ENCODE measurements at places on chromosomes 5 and 9.

GRCh38 chr5:122719991-122720746 lies 54.7 kb upstream of the SNX2 start:
- DNase-seq, result no peak

- no peak for DNase-seq
Measured at GRCh38 chr9:16417749-16418148, 452.7 kb downstream of the BNC2 start.

- DNase-seq, result peak; percentile 95
Measured at GRCh38 chr9:5450359-5451091, at the start of gene CD274. CD274 (plus strand) TSS chr9:5450542; CDS start chr9:5456114, 5,572 bp downstream.

- DNase-seq, result no peak
Measured at GRCh38 chr9:74946686-74947085, 6.0 kb downstream of the C9orf40 start.

DNA sequence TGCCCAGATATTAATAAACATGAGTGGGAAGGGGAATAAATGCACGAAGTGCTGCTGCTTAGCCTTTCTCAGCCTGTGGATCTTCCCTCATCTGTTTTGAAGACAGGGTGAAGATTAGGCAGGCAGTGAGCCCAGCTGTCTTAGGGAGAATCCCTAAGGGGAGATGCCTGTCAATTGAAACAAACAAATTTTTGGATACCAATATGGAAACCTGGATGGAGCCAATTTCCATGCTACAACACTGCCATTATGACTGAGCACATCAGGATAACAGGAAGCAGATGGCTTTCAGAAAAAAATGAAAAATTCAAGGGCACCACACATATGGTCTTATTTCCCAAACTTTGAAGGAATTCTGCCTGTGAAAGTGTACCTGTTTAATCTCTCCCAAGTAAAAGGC lies 80.3 kb downstream of the HMHB1 start:
- no peak for DNase-seq

- no peak for DNase-seq
Measured at GRCh38 chr9:97905228-97905627, 17.1 kb downstream of the TRMO start.

GRCh38 chr9:120528829-120529228 lies 51.1 kb downstream of the CDK5RAP2 start:
- no peak for DNase-seq

GRCh38 chr5:21159510-21160059 lies 1171.6 kb upstream of the CDH18 start:
- DNase-seq, result peak; percentile 9

DNA sequence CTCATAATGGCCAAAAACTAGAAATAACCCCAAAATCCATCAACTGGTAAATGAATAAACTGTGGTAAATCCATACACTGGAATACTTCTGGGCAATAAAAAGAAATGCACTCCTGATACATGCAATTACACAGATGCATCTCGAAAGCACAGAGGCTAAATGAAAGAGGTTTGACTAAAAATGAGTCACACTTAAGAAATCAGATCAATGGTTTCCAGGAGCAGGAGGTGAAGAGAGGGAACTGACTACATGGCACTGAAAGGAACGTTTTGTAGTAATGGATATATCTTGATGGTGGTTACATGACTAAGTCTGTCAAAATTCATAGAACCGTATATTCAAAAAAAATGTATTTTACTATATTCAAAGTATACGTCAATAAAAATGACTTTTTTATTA lies 42.4 kb downstream of the STRBP start:
- no peak for DNase-seq

DNA sequence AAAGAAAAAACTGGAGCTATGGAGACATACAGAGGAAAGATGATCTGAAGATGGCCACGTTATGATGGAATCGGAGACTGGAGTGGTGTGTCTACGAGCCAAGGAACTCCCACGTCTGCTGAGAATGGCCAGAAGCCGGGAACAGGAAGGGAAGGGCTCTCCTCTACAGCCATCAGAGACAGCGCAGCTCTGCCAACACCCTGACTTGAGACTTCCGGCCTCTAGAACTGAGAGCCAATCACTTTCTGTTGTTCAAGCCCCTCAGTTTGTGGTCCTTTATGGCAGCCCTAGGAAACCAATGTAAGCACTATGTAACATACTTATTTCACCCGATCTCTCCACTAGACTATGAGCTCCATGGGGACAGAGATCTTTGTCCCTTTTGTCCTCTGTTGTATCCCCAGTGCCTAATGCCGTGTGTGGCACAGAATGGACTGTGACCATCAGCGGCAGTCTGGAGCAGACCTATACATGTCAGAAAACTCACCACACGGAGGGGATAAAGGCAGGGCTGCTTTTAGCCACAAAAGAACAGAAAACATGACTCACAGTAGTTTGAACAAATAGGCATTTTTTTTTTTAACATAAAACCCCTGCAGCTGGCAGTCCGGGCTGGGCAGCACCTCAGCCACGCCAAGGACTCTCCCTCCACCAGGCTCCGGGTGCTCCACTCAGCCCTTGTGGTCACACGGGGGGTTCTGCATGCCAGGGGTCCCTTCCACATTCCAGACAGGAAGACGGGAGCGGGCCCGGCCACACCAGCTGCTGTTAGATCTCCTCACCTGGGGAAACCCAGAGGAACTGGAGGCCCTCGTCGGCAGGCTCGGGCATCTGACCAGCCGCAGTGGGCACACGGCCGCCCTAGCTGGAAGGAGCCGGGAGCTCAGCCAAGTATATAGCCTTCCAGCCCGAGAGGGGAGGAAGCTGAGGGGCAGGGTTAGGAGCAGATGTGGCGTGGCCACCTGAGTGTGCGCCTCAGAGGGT lies 16.1 kb upstream of the MXD3 start:
- no peak for DNase-seq

GRCh38 chr9:129549684-129550083 lies 71.2 kb downstream of the C9orf50 start:
- no peak for DNase-seq

- DNase-seq, result no peak
Measured at GRCh38 chr9:136686534-136686793, 793 bp downstream of the AGPAT2 start.

- no peak for DNase-seq
Measured at GRCh38 chr9:111627260-111627963, 3.7 kb upstream of the DNAJC25 start.

DNA sequence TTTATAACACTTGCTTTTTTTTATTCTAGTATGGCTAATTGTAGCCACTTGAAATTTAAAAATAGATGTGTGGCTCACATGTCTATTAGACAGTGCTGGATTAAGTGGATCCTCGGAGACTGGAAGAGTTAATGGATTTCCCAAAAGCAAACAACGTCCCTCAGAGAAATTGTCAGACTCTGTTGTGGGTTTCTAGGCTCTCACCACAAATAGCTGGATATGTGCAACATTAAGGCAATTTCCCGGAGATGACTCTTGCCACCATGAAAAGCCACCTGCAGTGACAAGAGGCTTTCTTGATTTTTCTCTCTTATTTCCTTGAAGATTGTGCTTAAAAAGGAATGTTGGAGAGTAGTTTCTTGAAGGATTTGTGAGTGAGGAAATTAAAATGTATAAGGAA lies 43.2 kb downstream of the TMEM167A start:
- DNase-seq, result no peak

DNA sequence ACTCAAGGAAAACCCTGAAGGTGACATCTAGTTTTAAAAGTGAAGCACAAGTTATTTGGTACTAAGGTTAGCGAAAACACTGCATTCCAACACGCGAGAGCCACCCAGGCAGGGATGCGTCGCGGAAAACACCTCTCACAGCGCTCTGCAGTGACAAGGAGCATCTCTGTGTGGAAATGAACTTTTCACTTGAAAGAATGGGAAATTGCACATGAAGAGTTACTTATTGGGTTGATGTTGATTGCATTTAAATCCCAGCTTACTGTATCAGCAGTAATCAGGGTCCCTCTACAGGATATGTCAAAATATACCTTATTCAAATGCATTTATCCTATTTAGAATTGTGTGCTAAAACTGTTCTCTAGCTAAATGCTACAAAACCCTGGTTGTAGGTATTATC lies 144.4 kb downstream of the BNC2 start:
- no peak for DNase-seq

- no peak for DNase-seq
Measured at GRCh38 chr9:18496256-18497000, 22.5 kb downstream of the ADAMTSL1 start.

DNA sequence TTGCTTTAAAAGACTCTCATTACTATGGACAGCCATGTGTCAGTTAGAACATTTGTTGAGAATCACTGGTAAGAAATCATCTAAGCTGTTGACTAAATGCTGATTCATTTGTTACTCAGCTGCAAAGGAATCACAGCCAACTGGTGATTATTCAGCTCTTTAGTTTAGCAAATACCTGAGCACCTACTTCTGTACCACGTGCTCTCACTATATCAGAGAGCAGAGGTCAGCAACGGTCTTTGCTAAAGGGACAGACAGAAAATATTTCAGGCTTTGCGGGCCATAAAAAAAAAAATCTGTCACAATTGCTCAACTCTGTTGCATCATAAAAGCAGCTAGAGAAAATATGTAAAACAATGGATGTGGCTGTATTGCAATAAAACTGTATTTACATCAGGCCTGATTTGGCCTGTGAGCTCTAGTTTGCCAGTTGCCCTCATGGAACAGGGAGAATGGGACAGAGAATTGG lies 377.6 kb downstream of the DNAH5 start:
- DNase-seq, result peak; percentile 53

DNA sequence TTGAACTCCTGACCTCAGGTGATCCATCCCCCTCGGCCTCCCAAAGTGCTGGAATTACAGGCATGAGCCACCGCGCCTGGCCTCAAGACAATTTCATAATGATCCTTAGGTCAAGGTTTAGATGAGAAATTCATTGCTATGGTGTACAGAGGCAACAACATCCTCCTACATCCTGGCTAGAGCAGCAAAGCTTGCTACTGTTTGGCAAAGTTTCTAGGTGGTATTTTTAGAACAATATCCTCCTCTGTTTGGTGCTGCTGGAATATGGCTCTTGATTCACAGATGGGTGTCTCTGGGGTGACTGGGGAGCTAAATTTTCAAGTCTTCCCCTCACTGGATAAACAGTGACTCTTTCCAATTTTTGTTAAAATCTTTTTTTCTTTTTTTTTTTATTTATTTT lies 30.6 kb downstream of the CRHBP start:
- DNase-seq, result peak; percentile 60

GRCh38 chr5:58255970-58256369 lies 203.9 kb downstream of the PLK2 start:
- no peak for DNase-seq

DNA sequence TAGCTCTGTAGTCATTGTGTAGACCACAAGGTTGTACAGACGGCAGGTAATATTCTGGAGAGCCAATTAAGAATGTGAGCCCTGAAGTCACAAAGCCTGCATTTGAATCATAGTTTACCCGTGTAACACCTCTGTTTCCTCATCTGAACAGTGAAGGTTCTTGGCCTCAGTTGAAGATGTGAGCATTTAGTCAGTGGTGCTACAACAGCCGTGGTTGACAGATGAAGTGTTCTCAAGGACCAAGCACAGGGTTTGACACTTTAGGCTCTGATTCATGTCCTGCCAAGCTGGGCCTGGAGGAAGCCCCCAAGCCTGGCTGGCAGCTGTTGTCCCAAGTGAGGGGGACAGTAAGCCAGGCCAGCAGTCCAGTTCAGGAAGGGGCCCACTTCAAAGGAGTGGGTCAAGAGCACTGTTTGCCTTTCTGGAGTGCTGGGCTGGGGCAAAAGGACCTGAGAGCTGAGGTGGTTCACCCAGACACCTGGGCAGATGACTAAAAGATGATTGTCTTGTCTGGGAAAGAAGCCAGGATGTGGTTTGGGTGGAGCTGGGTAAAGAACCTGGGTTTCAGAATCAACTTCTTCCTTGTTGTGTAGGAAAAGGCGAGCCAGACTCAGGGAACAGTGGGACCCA lies 20.7 kb downstream of the FAXDC2 start:
- DNase-seq, result peak; percentile 38

GRCh38 chr5:137629646-137630045 lies 106.2 kb downstream of the KLHL3 start:
- DNase-seq, result peak; percentile 17

DNA sequence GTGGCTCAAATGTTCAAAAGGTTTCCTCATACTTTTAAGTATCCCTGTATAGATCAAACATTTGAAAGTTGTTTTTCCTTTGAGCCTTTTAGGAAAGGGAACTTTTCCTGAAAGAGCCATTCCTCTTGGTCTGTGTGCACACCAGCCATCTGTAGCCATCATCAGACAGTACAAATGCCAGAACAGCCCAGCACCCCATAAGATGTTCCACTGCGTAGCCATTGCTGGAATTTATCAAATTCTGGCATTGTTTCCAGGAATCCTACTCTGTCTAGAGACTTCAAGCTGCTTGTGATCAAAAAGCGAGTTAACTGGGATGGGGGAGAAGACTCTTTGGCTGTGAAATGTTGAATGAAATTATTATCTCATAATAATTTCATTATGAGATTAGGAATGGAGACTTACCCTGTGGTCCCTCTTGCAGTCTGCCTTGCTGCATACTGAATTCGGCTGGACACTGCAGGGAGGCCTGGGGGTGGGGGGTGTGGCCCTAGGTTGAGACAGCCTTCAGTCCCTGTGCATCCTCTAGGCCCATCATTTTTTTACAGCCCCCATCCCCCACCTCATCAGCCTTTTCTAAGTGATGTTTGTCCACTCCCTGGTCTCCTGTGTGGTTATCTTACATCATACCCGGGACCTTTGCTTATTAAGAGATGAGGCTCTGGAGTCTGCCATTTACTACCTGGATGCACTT lies 99.8 kb downstream of the RALGPS1 start:
- DNase-seq, result no peak

GRCh38 chr5:149740866-149741459 lies 10.9 kb downstream of the PPARGC1B start:
- DNase-seq, result no peak

- no peak for DNase-seq
Measured at GRCh38 chr5:135174315-135175096, 140.5 kb upstream of the PITX1 start.

- DNase-seq, result no peak
Measured at GRCh38 chr5:17157294-17157693, 60.1 kb upstream of the BASP1 start.

GRCh38 chr5:168076561-168076991 lies 214.9 kb upstream of the WWC1 start:
- DNase-seq, result no peak

DNA sequence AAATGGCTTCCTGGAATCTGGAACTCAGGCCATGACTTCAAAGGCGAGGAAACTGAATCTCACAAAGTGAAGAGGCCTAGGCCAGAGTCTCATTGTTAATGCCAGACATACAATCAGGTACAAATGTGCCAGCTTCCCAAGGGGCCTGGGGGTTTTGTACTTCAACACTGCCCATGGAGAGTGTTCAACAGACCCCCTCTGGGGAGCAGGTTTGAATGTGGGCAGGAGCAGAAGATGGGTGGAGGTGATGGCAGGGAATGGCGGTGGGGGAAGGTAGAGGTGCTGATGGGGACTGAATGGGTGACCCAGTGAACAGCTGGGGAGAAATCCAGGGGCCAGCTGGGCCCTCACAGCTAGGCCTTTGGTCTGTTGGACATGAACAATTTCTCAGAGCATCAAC lies 12.0 kb downstream of the FOXI1 start:
- no peak for DNase-seq

- no peak for DNase-seq
Measured at GRCh38 chr5:128334010-128334716, 203.9 kb downstream of the FBN2 start.

DNA sequence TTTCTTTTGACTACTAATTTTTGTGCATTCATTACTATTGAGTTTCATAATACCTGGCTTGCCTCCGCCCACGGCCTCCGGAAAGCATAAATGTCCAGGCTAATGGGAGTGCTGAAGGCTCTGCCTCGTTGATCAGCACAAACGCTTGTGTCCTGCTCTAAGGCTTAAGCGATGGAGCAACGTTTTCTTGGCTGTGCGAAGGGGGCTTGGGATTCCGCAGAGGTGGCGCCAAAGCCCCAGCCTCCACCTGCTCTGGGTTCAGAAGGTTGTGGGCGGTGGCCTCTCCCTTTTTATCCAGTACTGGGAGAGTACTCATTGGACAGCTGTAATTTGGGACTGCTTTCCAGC lies 19.7 kb downstream of the ANXA2R start:
- DNase-seq, result no peak

Data from NCI-H226 (cell line).